ENCODE measurements at places on chromosomes 16 and 17.

DNA sequence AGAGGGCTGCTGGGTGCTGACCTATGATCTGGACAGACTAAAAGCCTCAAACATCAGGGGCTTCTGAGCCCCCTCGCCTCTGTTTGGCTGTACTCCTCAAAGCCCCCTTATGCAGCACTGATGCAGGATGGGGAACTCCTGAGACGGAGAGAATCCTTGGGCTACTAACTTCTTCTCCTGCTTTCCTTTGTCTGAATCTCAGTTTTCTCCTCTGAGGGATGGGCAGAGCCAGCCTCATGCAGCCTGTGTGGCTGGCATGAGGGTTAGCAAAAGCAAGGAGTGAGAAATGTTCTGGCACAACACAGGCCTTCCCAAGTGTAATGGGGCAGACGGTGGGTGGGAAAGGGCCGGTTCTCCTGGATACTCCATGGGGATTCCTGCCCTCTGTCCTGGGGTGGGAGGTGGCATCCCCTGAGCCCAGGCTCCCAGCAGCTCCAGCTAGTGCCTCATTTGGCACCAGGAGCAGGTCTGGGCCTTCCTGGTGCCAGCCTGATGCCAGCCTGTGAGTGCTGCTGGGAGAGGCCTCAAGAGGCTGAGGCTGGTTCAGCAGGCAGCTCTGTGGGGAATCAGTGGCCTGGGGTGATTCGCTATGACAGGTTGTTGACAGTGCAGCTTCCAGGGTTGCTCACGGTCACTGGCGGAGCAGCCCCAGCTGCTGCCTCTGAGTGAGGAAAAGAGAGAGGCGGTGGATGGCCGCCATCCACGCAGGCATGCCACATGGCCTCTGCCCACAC lies 4.0 kb upstream of the BRD7 start:
- DNase-seq: no peak

DNA sequence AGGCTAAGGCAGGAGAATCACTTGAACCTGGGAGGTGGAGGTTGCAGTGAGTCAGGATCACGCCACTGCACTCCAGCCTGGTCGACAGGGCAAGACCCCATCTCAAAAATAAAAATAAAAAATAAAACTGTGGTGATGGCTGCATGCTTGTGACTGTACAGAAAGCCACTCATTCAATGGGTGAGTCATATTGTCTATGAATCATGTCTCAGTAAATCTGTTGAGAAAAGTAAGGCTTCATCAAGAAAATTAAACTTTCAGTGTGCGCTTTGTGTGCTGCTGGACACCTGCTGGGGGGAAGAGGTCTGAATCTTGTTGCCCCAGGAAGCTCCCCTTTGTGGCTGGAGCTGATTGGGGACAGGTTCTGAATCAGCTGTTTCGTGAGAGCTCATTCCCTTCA lies 11.3 kb downstream of the NUBP1 start:
- DNase-seq: no peak

GRCh38 chr17:38779965-38780752 lies 19.2 kb downstream of the PIP4K2B start:
- DNase-seq: no peak

DNA sequence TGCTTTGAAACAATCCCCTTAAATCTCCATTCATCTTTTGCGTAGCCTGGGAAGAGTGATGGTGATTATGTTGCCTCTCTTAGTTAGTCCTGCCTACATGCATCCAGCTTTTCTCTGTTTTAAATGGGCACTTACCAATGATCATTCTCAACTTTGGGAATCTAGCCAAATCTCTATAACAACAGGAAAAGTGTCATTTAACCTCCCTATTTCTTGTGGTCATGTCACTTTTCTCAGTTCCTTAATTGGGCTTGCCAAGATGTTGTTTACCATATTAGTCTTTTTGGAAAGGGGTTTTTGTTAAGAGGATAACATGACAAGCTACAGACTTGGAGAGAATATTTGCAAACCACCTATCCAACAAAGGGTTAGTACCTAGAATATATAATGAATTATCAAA lies 15.6 kb upstream of the CLEC10A start:
- DNase-seq: no peak

- no peak for DNase-seq
Measured at GRCh38 chr16:48308535-48308934, 61.2 kb upstream of the ABCC11 start.

GRCh38 chr17:57104461-57105175 lies 19.6 kb downstream of the AKAP1 start:
- no peak for DNase-seq

- DNase-seq: no peak
Measured at GRCh38 chr16:56252835-56253234, 61.5 kb downstream of the GNAO1 start.

GRCh38 chr17:69819316-69820087 lies 255.5 kb upstream of the KCNJ16 start:
- no peak for DNase-seq

DNA sequence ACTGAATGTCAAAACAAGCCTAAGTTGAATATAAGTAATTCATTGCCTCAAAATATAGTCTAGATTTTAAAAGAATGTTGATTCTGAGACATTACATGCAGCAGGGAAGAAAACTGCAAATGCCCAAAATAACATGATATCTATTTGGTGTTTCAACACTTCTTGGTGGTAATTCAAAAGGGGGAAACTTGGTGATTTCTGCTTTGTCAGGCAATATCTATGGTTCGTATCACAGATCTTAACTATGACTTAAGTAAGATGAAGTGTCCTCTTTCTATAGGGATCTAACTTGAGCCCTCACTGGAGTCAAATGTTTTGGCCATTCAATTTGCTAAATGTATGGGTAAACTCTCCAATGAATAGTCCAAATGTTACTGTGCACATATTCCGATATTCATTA lies 44.6 kb downstream of the GNA13 start:
- no peak for DNase-seq

DNA sequence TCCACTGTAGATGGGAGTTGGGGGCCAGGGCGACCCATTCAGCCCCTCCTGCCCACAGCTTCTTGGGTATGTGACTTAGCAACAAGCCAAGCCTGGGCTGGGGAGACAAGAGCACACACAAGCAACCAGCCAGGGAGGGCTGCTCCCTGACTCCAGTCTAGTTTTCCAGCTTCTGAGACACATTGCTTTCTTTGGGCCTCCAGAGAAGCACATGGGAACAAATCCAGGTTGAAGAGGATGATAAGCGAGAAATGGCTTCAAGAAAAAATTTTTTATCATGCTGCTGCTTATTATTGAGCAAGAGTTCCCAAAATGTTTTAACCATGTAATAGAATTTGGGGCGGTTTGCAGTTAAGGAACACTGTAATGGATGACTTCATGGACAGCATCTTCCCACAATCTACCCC lies 173.7 kb downstream of the SOX9 start:
- DNase-seq: no peak

DNA sequence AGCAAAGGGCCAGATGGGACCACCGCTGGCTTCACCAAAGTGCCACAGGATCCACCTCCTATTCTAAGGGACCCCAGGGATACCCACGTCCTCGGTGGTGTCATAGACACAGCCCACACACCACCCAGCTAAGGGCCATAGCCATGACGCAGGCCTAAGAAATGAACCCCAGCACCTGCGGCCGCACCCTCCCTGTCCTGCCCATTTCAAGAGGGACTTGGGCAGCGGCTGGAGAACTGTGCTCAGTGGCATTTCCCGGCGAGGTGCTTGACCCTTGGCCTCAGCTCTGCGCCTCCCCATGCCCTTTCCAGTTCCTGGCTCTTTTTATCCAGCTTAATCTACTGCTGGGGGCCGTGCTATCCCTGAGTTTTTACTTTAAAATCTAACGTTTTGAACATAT lies 27.3 kb downstream of the ZNF778 start:
- no peak for DNase-seq

GRCh38 chr17:4536259-4536741 lies 18.9 kb downstream of the MYBBP1A start:
- DNase-seq: no peak

GRCh38 chr16:83552930-83553329 lies 254.8 kb upstream of the HSBP1 start:
- DNase-seq: no peak

GRCh38 chr16:28260193-28260592 lies 32.1 kb upstream of the SBK1 start:
- DNase-seq: no peak

DNA sequence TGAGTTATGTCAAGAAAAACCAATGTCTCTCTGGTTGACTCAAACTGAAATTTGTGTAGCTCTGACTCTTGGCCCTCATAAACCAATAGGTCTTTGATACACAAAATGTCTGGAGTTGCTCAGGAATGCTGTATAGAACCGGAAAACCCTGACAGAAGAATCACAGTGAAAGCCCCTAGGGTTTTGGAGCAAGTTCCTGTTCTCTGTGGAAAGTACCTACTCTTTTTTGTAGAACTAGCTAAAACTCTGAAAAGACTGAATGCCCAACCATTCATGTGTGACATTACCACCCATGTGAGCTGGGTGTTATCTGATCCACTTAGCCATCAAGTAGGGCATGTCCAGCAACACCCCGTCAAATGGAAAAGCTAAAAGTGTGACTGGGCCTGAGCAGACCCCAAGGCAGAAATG lies 28.8 kb downstream of the CCL4 start:
- DNase-seq: no peak

- DNase-seq: no peak
Measured at GRCh38 chr17:69744512-69745070, 330.1 kb downstream of the MAP2K6 start.

DNA sequence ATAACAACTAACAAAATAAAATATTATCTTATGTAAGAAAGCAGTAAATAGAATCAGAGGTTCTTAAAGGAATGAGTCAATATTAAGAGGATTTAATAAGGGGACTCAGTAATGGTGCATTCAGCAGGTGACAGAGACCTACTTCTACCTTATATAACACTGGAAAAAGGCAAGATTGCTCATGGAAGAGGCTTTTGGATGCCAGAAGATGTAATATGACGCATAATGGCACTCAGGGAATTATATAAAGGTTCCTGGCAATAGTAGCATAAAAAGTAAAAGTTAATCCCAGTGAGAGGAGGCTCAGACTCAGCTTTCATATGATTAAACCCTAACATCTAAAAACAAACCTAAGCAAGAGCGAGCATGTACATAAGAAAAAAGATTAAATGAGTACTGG lies 136.0 kb upstream of the NACA2 start:
- no peak for DNase-seq

DNA sequence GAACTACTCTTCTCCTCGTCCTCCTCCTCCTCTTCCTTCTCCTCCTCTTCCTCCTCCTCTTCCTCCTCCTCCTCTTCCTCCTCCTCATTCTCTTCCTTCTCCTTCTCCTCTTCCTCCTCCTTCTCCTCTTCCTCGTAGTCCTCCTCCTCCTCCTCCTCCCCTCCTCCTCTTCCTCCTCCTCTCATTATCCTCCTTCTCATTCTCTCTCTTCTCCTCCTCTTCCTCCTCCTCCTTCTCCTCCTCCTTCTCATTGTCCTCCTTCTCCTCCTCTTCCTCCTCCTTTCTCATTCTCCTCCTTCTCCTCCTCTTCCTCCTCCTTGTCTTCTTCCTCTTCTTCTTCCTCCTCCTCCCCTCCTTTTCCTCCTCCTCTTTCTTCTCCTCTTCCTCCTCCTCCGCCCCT lies 4.1 kb upstream of the PITPNM3 start:
- DNase-seq: no peak

Measured in stimulated activated CD4-positive, alpha-beta T cell treated with anti-CD3 and anti-CD28 coated beads, Interleukin-1b, Interleukin-23, amount 100 ng/mL, for 1 hour (primary cell).